ENCODE measurements at places on chromosomes 2 and 18.

- no peak for DNase-seq
Measured at GRCh38 chr2:238489431-238489830, 62.7 kb downstream of the ASB1 start.

DNA sequence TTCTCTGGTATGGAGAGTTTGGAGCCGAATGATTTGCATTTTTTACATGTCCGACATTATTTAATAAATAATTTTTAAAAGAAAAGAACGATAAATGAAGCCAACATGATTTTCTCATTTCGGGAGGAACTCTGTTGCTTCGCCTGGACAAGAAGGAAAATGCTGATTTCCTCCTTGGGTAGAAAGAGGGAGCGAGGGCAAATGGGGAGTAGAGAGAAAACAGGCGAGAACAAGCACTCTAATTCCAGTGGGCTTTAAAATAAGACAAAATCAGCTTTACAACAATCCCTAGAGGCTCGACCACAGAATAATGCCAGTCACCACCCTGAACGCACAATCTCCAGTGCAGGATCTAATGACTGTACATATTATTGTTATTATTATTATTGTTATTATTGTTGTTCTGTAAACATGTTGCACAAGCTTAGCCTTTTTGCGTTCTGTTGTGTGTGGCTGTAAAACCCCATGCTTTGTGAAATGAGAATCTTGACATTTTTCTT is 3.7 kb downstream of the DLX1 start:
- no peak for DNase-seq

DNA sequence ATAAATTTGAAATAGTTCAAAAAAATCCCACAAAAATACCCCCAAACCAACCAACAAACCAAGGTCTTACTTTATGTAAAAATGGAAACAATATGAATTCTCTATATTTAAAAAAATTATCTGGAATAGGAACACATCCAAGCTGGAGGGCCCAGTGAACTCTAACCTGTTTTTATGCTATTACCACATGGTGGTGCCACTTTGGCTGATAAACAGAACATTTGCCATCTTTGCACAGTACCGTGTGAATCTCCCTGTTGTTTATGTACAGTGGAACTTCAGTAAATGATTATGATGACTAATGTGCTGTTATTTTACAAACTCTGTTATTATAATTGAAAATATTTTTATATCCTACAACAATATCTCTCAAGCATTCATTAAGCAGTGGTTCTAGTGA is 145.3 kb upstream of the SMAD7 start:
- DNase-seq: no peak

DNA sequence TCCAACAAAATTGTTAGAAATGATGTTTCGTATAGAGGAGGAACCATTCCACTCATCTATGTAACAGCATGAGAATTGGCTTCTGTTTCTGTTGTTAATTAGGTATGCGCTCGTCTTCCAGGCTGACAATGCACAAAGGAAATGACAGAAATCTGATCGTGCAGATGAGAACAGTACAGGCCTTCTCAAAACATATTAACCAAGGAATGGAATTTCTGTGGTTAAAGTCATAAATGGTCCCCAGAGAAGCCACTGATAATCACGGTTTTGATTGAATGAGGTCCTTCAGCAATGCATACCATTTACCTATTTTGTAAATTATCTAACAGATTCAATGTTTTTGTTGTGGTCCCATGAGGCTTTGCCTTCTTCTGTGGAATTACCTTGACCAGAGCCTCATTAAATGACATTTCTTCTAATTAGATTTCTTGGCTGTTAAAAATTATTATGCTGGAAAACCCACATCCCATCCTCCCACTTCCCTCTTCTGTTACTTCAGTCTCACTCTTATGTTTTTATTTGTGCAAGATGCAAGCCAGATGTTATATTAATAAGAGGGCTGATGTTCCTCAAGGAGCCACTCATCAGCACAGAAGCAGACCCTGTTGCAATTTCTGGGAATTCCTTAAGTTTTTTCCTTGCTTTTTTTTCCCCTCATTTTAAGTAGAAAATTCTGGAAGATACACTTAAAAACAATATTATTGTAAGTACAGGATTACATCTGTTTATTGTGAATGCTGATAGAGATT is 395.8 kb downstream of the PID1 start:
- DNase-seq: no peak

GRCh38 chr18:46497129-46497528 is 159.9 kb downstream of the LOXHD1 start:
- no peak for DNase-seq

Measured in GM18507 (cell line).